Suprapubic skin (tissue), 4 donors: ENCODE measurements at places on chromosomes 5 and 9. TPM values are rescaled to one million over a fixed set of nuclear protein-coding genes. Genes with fewer than 3 reads are reported as not detected.

DNA sequence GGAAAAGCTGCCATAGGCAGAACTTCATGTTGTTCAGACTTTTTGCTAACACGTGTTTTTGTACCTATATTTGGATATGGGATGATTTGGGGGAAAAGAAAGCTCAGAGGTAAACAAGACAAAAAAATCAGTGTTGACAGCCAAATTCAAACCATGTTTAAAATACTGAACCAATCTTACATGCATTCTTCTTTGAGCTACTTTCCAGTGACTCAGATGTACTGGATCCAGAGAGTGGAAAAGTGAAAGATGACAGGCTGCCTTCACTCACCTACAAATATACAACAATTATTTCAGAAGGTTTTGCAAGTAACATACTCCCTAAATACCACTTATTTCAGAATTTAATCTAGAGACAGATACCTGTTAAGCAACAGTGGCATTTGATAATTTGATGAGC, 165.7 kb downstream of the MPDZ start:
- H3K4me3 ChIP-seq: no peak overlapping the region
- peaks cover 4% of the 10 kb centered on the region for H3K36me3 ChIP-seq
- no peaks in the 10 kb centered on the region for H3K27me3 ChIP-seq
- no peak overlapping the region for H3K27ac ChIP-seq
- no peaks in the 10 kb centered on the region for H3K4me1 ChIP-seq

GRCh38 chr5:122774519-122774860, 390 bp upstream of the SNX2 start:
- H3K27me3 ChIP-seq: no peaks in the 10 kb centered on the region
- peak overlapping the region; percentile 92 for H3K4me3 ChIP-seq
- peak overlapping the region; percentile 93 for H3K27ac ChIP-seq
- H3K4me1 ChIP-seq: peaks cover 31% of the 10 kb centered on the region

DNA sequence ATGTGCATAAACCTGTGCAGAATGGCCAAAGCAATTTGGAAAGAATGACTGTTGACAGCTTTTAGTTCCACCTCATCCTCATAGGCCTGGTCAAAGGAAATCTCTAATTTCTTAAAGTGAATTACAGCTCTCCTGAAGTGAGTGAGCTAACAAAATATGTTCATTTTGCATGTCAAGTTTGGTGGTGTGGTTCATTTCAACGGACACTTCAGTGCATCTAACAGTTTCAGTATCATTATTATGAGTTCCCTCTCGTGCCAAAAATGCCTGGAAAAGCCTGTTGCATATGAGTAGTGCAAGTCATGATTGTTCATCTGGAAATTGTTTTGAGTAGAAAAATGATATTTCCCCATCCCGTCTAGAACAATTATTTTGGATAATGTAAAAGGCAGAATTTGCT, 53.2 kb upstream of the HMHB1 start:
- no peaks in the 10 kb centered on the region for H3K27me3 ChIP-seq
- no peak for DNase-seq
- H3K36me3 ChIP-seq: no peaks in the 10 kb centered on the region
- H3K4me1 ChIP-seq: no peaks in the 10 kb centered on the region
- no peak overlapping the region for H3K4me3 ChIP-seq
- H3K27ac ChIP-seq: no peak overlapping the region

DNA sequence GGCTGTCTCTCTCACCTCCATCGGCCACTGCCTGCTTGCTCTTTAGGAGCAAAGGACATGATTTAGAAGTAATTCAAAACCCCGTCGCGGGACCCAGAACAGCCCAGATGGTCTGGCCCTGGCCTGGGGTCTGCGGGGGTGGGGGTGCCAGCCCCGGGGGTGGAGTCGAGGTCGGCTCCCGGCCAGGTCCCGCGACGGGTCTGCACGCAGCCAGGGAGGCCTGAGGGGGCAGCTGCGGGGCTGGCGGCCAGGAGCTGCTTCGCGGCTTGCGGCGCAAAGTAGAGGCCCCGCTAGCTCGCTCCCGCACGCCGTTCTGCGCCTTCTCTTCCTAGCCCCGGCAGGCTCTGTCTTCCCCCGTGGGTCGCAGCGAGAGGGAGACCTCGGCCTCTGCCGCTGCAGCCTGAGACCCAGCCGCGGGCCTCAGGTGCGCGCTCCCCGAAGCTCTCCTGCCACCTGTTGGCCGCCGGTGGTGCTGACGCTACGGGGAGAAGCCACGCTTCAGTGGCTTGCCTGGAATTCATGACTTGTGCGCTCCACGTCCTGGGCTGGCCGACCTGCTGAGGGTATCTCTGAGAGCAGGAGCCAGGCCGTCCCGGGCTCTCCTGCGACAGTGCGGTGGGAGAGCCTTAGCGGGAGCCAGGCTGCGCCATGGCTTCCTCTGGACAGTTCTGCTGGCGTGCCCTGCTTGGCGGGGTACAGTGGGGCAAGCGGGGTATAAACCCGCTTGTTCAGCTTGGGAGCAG, 157.2 kb upstream of the PITX1 start:
- H3K4me1 ChIP-seq: peaks cover 8% of the 10 kb centered on the region
- no peaks in the 10 kb centered on the region for H3K36me3 ChIP-seq
- DNase-seq: no peak
- H3K27ac ChIP-seq: no peak overlapping the region

DNA sequence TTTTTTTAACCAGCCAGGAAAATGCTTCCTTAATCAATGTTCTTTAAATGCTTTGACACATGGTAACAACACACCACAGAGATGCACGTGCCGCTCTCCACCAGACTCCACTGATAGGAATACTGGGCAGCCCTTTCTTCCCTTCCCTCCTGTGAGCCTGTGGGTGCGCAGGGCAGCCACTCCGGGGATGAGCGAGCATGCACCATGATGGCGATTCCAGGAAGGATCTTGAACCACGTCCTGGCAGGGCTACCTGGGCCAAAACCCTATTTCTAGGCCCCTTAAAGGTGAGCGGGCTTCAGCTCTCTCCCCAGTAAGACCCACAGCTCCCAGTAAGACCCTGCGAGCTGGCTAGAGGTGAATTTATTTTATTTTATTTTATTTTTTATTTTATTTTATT, 128.2 kb downstream of the MVB12B start:
- no peak overlapping the region for H3K4me3 ChIP-seq
- H3K27ac ChIP-seq: no peak overlapping the region
- peaks cover 3% of the 10 kb centered on the region for H3K36me3 ChIP-seq

DNA sequence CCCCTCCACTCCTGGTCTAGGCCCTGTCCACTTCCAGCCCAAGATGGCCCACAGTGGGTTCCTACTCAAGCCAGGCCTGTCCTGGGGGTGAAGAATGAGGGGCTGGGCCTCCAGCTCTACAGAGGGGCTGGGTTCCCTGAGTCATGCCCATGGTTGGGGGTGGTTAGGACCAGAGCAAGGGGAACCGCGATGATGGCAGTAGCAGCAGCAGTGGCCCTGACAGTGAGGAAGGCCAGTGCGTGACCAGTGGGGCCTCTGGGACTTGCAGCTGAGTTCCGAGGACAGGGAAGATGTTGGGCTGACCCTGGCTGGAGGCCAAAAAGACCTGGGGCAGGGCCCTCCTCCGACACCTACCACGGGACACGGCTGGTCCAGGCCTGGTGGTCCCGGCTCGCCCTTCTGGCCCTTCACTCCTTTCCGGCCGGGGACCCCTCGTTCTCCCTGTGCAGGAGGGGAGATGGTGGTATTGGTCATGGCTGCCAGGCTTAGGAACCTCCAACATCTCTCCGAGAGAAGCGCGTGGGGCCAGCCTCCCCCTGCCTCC, 9.2 kb upstream of the PHYKPL start:
- H3K36me3 ChIP-seq: no peaks in the 10 kb centered on the region
- no peak overlapping the region for H3K27ac ChIP-seq
- DNase-seq: no peak
- no peak overlapping the region for H3K4me3 ChIP-seq
- H3K27me3 ChIP-seq: no peaks in the 10 kb centered on the region

GRCh38 chr5:78320401-78320800, 25.9 kb upstream of the AP3B1 start:
- H3K4me3 ChIP-seq: no peak overlapping the region
- DNase-seq: no peak
- H3K36me3 ChIP-seq: no peaks in the 10 kb centered on the region

GRCh38 chr5:38316544-38317224, 58.3 kb downstream of the EGFLAM start:
- no peak overlapping the region for H3K27ac ChIP-seq
- H3K4me1 ChIP-seq: no peaks in the 10 kb centered on the region
- H3K36me3 ChIP-seq: no peaks in the 10 kb centered on the region

- H3K4me3 ChIP-seq: peak overlapping the region; percentile 43
- peaks cover 44% of the 10 kb centered on the region for H3K27me3 ChIP-seq
- peaks cover 32% of the 10 kb centered on the region for H3K4me1 ChIP-seq
- H3K27ac ChIP-seq: no peak overlapping the region
- no peaks in the 10 kb centered on the region for H3K36me3 ChIP-seq
These were observed 160.0 kb downstream of the RMI1 start for GRCh38 chr9:84140535-84141101.

DNA sequence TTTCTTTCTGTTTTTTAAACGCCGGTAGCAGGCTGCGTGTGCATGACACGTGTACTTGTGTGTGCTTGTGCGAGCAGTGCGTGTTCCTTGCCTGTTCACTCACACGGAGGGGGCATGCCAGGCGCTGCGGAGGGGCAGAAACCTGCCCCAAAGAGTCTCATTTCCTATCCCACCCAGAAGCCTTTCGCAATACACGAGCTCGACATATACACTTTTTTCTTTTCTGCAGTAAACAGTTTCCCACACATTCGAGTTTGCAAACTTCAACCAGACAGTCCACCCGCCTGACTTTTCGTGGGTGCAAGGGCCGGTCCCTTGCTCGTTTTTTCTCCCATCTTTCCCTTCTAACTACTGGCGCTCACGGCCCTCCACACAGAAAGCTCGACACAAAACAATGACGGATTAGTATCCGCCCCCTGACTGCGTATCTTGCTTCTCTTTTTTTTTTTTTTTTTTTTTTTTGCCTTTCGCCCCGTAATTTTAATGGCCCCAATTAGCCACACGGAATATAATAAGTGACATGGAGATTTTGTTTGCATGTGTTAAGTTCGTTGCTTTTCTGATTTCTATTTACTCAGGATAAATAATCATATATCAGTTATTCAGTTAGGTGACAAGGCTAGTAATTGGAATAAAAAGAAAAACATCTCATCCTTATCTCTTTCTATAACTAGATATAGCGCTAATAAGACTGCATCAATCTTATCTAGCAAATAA, 5.3 kb upstream of the OTP start:
- no peaks in the 10 kb centered on the region for H3K36me3 ChIP-seq
- H3K4me1 ChIP-seq: peaks cover 38% of the 10 kb centered on the region
- no peak for DNase-seq
- H3K4me3 ChIP-seq: no peak overlapping the region
- H3K27ac ChIP-seq: no peak overlapping the region

GRCh38 chr9:109967651-109968642, 187.9 kb downstream of the PALM2AKAP2 start:
- H3K4me3 ChIP-seq: no peak overlapping the region
- no peak overlapping the region for H3K27ac ChIP-seq
- H3K36me3 ChIP-seq: no peaks in the 10 kb centered on the region
- H3K27me3 ChIP-seq: no peaks in the 10 kb centered on the region
- H3K4me1 ChIP-seq: peaks cover 2% of the 10 kb centered on the region
- DNase-seq: no peak

Gene PCDHGB2
- 6.5 TPM for total RNA-seq

Gene RIOK2
- total RNA-seq: 10.3 TPM

Gene PHF19
- 15.5 TPM for total RNA-seq

Gene MARCHF3
- total RNA-seq: 32.1 TPM

Gene RAB3C
- total RNA-seq: 0.24 TPM

Gene DOCK2
- 11.2 TPM for total RNA-seq

Gene LCP2
- 7.7 TPM for total RNA-seq

Gene HTR1A
- total RNA-seq: not detected
